Smooth muscle cell of bladder (primary cell): ENCODE measurements at places on chromosomes 3 and 15. TPM values are rescaled to one million over a fixed set of nuclear protein-coding genes. Genes with fewer than 3 reads are reported as not detected.

Gene ACKR4
- total RNA-seq: 1.4 and 2.0 TPM in 2 replicates

Gene ASB14
- under 0.01 TPM in 1 of 2 replicates, not detected in the other for total RNA-seq

Gene P4HTM
- 33.4 and 40.7 TPM in 2 replicates for total RNA-seq

Gene SLC7A14
- 4.1 TPM in 2 replicates for total RNA-seq

Gene SLC28A1
- not detected in 2 replicates for total RNA-seq

Gene NRG4
- not detected in 2 replicates for total RNA-seq

Gene CGGBP1
- 36.8 and 50.8 TPM in 2 replicates for total RNA-seq

Gene CFAP91
- 0.14 and 0.18 TPM in 2 replicates for total RNA-seq

Gene TMEM207
- not detected in 2 replicates for total RNA-seq
